Activated CD8-positive, alpha-beta memory T cell treated with anti-CD3 and anti-CD28 coated beads for 36 hours (primary cell): ENCODE measurements at places on chromosomes 6 and 20. TPM values are rescaled to one million over a fixed set of nuclear protein-coding genes. Genes with fewer than 3 reads are reported as not detected.

TRIM10 gene
- not detected for total RNA-seq

PRRT1 gene
- 0.61 TPM for total RNA-seq

NKX2-2 gene
- total RNA-seq: not detected

ERVFRD-1 gene
- not detected for total RNA-seq

GCNT2 gene
- total RNA-seq: 1.7 TPM

NRN1 gene
- total RNA-seq: 0.61 TPM

ZBTB46 gene
- 0.25 TPM for total RNA-seq

LGSN gene
- not detected for total RNA-seq

MATN4 gene
- 0.36 TPM for total RNA-seq

PRND gene
- not detected for total RNA-seq

AHI1 gene
- 46.2 TPM for total RNA-seq

BPI gene
- not detected for total RNA-seq

RTEL1 gene
- total RNA-seq: 56.8 TPM

NFYA gene
- 27.1 TPM for total RNA-seq

ZC2HC1B gene
- total RNA-seq: not detected

HLA-DQB1 gene
- 9.5 TPM for total RNA-seq

TRIM40 gene
- total RNA-seq: not detected

CST2 gene
- not detected for total RNA-seq

SAPCD1 gene
- 7.6 TPM for total RNA-seq

MYB gene
- 29.1 TPM for total RNA-seq

CLPSL2 gene
- total RNA-seq: not detected
